ENCODE measurements at places on chromosomes 16 and 17.

DNA sequence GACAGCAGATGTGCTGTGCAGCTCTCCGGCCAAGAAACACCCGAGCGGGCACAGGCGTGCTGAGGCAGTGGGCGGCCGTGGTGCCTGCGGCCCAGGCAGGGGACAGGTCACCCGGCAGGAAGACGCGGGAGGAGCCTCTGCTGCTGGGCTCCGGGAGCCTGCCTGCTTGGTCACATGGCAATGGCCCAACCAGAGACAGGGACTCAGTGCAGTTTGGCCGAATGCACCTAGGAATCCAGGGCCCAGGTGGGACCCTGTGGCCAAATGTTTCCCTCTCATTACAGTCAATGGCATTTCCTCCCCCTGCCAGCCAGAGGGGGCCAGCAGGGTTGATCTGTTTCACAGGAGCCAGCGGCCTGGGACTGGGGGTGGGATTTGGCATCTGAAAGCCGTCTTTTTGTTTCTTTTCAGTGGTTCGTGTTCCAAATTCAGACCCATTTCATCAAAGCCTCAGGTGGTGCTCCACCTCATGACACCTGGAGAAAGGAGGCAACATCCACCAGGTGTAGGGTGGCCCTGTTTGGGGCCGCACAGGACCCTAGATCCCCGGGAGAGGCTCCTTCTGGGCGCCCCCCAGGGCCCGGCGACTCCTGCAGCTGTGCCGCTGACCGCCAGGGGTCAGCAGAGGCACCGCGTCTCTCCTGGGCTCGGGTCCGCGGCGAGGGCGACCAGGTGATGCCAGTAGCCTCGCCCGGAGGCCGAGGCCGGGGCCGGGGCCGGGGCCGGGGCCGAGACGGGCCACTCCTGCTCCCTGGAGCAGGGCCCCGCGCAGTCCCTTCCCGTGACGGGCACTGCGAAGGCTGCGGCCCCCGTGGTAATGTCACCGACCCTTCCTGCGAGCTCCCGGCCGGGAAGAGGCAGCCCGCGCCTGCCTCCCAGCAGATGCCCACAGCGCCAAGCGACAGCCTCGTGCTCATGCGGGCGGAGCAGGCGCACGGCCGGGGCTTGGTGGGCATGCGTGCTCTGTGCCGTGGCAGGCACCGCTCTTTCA lies 118.5 kb downstream of the C16orf78 start:
- no peak overlapping the region for H3K27ac ChIP-seq
- no peaks in the 10 kb centered on the region for H3K36me3 ChIP-seq
- peaks cover 5% of the 10 kb centered on the region for H3K27me3 ChIP-seq

DNA sequence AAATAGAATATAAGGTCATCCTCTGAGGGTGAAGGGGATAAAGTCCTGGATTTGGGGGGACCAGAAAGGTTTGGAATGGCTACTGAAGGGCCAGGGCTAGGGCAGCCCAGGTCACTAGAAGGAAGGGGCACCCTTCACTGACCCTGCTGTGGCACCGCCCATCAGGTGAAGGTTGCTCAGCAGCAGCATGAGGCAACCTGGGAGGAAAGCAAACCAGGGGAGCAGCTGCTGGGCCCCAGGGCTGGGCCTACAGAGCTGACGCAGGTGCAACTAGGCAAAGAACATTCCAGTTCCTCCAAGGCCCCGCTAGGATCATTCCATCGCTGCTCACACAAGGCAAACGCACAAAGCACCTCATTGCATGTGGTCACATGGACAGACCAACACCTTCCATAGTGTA lies 3.4 kb upstream of the HSBP1 start:
- no peak overlapping the region for H3K27ac ChIP-seq
- H3K27me3 ChIP-seq, result peaks cover 20% of the 10 kb centered on the region
- peaks cover 18% of the 10 kb centered on the region for H3K4me1 ChIP-seq
- peaks cover 9% of the 10 kb centered on the region for H3K36me3 ChIP-seq
- H3K4me3 ChIP-seq, result no peak overlapping the region

DNA sequence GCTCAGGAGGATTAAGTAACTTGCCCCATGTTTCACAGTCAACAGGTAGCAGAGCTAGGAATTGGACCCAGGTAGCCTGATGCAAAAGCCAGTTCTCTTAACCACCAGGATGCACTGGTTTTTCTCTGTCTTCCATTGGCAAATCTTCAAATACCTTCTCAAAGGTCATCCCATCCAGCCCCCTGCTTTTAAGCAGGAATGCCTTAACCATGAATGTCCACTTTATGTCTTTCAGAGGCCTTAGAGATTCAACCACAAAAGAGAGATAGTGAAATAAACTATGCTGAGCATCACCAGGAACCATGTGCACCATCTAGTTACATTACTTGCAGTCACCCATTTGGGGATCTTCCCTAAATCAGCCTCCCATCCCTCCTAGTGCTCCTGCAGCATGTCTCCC lies 94.3 kb downstream of the C17orf67 start:
- H3K27me3 ChIP-seq, result peaks cover 39% of the 10 kb centered on the region
- H3K4me1 ChIP-seq, result no peaks in the 10 kb centered on the region
- H3K36me3 ChIP-seq, result no peaks in the 10 kb centered on the region
- no peak overlapping the region for H3K4me3 ChIP-seq
- DNase-seq, result no peak
- H3K27ac ChIP-seq, result no peak overlapping the region

DNA sequence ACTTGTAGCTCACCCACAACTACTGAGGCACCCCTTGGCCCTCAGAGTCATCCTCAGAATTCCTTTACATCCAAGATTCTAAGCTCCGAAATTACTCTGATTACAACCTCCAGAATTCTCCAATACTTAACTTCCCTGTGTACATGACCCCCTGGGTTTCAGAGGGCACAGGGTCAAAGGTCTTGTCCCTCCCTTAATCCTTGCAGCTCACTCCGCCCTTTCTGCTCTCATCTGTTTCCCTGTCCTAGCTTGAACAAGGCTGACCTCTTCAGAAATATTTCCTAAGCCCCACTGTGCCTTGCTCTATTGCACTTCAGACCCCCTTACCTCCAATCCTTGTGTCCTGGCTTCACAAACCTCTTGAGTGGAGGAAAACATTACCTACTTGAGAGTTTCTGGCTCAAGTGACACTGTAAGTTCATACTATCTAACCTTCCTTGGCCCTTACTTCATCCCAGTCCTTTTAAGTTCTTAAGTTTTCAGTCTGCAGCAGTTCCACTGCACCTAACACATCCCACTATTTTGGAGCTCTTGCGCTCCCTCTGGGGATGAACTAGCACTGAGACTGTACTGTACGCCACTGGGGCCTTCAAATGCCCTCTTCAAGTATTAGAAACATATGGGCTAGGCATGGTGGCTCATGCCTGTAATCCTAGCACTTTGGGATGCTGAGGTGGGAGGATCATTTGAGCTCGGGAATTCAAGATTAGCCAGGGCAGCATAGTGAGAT lies 6.2 kb downstream of the N4BP1 start:
- no peak for DNase-seq
- H3K27me3 ChIP-seq, result no peaks in the 10 kb centered on the region
- H3K27ac ChIP-seq, result peak overlapping the region; percentile 55
- H3K4me1 ChIP-seq, result peaks cover 24% of the 10 kb centered on the region
- peak overlapping the region; percentile 16 for H3K4me3 ChIP-seq

DNA sequence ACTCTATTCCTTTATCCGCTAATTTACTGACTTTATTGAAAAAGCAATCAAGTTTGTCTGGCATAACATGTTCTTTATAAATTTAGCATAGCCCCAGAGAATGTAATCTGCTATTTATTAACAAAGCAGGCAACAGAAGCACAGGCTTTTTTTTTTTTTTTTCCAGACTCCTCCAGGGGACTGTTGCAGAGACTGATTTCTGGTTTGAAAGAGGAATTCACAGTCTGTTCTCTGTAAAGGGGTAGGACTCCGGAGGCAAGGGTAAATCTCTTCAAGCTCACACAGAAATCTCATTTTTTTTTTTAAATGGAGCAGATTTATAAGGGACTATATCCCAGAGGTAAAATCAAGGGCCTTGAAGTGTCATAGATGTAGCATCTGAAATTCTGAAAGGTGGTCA lies 1386.5 kb upstream of the CDH8 start:
- H3K36me3 ChIP-seq, result no peaks in the 10 kb centered on the region
- no peaks in the 10 kb centered on the region for H3K27me3 ChIP-seq
- no peak for DNase-seq
- no peak overlapping the region for H3K4me3 ChIP-seq
- H3K27ac ChIP-seq, result no peak overlapping the region
- no peaks in the 10 kb centered on the region for H3K4me1 ChIP-seq
